Stomach (tissue), 19 donors: ENCODE measurements at places on chromosomes 4 and X. TPM values are rescaled to one million over a fixed set of nuclear protein-coding genes. Genes with fewer than 3 reads are reported as not detected.

DNA sequence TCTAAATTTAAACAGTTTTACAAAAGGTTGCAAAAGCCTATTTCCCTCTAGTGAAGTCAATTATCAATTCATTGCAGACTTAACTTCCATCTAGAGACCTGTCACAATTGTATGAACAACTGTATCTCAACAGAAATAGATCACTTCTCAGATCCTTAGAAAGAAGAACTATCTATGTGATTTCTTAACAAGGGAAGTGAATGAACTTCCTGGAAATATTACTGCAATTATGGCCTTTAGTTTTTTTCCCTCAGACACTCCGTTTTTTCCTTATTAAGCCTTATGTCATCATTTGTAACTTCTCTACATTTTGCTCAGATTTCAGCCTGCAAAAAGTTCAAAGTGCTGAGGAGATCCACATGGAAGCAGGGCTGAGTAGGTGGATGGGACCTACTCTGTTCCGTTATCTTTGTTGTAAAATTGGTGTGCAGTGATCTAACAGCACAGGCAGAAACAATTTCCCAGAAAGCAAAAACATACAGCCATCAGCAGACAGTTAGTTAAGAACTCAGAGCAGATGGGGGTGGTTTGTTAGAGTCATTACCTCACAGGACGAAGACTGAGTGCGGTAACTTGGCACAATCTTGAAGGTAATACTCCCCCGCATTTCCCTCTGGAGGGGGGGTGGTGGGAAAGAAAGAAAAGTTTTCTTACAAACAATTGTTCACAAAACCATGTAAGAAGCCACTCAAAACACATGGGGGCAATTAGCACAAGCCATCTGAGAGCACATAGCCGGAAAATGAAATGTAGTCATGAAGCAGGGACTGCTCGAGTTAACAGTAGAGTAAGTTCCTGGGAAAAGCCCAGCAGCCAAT, 112.3 kb downstream of the NYX start:
- no peak overlapping the region for H3K4me3 ChIP-seq
- DNase-seq, result no peak
- no peaks in the 10 kb centered on the region for H3K27me3 ChIP-seq
- no peaks in the 10 kb centered on the region for H3K36me3 ChIP-seq
- H3K4me1 ChIP-seq, result no peaks in the 10 kb centered on the region

DNA sequence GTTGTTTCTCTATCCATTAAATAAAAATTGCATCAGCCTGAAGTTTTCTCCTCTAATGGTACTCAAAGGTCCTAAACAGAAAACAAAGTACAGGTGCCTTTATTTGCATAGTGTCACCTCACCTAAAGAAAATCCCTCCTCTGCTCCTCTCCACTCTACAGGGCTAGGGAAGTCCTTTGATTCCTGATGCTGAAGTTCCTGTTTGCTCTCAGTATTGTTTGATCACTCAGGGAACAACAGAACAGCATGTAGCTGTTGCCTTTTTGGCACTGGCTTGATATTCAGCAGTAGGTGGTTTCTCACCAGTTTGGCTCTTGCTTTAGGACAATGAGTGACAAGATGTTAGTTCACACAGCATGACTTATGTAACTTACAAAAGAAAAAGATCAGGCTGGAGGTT, 156.2 kb upstream of the SLC7A11 start:
- H3K4me3 ChIP-seq, result no peak overlapping the region
- no peaks in the 10 kb centered on the region for H3K36me3 ChIP-seq
- H3K27me3 ChIP-seq, result no peaks in the 10 kb centered on the region
- DNase-seq, result no peak

Gene PLAC8
- total RNA-seq, result 10.5 TPM

Gene TBC1D25
- 12.1 TPM for total RNA-seq

DNA sequence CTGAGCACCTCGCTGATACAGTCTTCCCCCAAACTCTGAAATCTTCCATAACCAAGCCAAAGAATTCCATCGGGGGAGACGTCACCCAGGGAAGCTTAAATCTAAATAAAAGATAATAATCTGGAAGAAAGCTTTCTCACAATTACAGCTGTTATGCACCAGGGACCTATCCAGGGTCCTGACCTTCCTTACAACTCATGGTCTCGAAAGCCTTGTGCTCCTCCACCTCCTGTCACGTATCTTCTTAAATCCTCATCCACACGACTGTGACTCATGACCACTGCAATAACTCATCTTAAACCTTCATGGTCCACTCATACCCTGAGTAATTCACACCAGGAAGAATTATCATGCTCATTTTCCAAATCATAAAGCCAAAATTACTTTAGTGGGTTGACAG, 166.8 kb upstream of the FRG1 start:
- no peaks in the 10 kb centered on the region for H3K4me1 ChIP-seq
- H3K36me3 ChIP-seq, result no peaks in the 10 kb centered on the region
- no peak for DNase-seq
- H3K27ac ChIP-seq, result no peak overlapping the region
- H3K27me3 ChIP-seq, result no peaks in the 10 kb centered on the region

Gene ARX
- total RNA-seq, result 0.29 TPM

DNA sequence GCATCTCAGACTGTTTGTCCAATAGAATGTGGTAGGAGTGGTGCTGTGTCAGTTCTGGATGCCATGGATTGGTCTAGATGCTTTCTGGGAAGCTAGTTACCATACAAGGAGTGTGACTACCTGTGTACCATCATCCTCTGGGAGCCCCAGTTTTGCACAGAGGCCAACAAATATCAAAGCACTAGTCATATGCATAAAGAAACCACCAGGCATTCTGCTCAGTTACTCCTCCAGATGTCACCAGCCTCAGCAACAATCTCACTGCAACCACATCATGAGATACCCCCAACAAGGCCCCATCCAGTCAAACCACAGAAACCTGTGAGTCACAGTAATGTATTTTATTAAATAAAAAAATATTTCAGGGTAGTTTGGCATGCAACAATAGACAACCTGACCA, 435.8 kb upstream of the CPEB2 start:
- H3K4me3 ChIP-seq, result no peak overlapping the region
- no peaks in the 10 kb centered on the region for H3K36me3 ChIP-seq
- no peak overlapping the region for H3K27ac ChIP-seq
- no peak for DNase-seq
- no peaks in the 10 kb centered on the region for H3K4me1 ChIP-seq
- no peaks in the 10 kb centered on the region for H3K27me3 ChIP-seq

DNA sequence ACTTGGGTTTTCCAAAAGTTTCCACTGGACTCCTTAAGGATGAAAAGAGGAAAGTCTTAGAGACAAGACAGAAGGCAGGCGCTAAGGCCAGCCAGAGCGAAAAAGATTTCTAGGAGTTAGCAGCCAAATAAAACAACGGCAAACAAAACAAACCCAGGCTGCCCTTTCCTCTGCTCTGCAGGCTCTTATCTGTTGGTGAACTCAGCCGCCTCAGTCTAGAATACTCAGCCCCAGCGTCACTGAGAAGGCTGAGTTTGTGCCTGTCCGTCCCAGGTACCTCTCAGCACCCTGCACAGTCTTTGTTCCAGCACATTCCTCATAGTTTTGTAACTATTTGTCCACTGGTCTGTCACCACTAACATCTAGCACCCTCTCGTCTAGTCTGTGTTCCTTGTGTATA, 75.6 kb upstream of the FAM9C start:
- H3K36me3 ChIP-seq, result no peaks in the 10 kb centered on the region
- no peak overlapping the region for H3K4me3 ChIP-seq
- peak overlapping the region; percentile 82 for H3K27ac ChIP-seq
- peaks cover 52% of the 10 kb centered on the region for H3K4me1 ChIP-seq
- DNase-seq, result peak; percentile 81

DNA sequence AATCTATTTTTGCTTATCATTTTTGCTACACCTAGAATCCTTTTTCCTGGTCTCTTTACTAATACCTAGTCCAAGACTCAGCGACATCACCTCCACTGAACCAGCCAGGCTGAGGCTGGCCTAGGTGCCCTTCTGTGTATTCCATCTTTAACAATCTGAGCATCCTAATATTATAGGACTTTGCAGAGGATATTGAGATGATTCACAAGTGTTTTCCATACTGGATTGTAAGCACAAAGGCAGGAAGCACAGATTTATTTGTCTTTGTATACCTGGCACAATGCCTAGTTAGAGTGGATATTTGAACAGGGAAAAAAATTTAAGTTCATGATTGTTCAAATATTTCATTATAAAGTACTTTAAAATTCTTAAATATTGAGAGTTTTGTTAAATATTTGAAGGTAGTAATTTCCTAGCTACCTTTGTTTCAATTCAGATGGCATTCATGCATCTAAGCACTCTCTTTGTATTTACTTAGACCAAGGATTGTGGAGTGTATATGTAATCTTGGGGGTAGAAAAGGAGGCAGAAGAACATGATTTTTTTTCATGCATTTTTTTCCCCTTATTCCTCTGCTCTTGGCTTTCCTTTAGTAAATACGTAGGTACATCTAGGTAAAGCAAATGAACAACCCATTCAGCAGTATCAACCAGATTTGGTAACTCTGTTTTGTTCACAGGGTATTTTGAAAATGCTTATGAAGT, 18.4 kb downstream of the SMARCA5 start:
- H3K27ac ChIP-seq, result no peak overlapping the region
- H3K36me3 ChIP-seq, result peaks cover 97% of the 10 kb centered on the region
- no peaks in the 10 kb centered on the region for H3K27me3 ChIP-seq
- DNase-seq, result no peak

DNA sequence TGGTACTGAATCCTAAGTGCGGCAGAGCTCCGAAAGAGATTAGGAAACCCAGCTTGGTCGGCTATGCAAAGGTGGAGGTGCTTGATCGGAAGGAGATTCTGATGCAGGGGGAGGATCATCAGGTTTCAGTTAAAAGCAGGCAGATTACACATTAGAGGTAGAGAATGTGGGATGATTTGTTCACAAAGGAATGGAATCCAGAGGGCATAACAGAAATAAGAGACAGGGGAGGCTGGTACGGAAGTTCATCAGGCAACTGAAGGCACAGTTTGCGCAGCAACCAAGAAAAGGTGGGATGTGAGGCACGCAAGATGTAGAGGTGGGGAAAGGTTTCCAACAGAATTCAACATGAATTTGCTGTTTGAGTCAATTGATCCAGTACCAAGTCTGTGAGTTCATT, 424 bp upstream of the ZNF330 start:
- no peak for DNase-seq
- H3K4me1 ChIP-seq, result peaks cover 35% of the 10 kb centered on the region
- peak overlapping the region; percentile 66 for H3K4me3 ChIP-seq
- H3K27me3 ChIP-seq, result no peaks in the 10 kb centered on the region

DNA sequence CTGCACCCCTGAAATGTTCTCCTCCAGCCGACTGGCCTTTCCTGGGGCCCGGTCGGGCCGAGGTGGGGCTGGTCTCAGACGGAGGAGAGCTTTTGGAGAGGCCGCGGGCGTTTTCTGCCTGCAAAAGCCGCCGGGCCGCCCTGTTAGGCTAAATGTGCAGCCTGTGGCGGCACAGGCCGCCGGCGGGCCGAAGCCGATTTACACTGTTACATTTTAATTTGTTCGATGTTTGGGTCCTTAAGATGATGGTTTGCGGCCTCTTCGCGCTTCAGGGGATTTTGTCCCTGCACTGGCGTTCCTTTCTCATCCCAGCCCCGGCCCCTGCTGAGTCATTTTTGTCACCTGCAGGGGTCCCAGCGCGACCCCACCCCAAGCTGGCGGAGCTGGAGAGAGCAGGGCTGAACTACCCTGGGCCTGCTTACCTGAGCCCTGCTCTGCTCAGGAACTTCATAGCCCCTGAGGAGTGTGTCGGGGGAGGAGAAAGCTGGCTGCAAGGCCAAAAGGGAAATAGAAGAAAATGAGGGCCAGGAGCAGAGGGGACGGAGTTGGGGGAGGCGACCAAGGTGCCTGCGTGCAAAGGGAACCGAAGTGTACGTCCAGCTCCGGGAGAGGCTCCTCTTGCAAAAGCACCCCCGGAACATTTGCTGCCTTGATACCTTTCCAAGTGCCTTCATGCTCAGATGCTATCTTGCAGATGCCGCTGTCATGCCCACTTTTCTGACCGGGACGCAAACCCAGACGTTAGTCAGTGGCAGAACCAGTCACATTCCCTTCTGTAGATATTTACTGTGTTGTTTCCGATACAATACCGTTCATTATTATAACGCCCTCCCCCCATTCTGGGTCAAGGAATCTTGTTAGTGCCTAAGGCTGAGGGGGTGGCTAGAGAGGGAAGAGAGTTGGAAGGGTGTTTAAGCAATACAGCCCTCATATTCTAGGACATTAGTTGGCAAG, 977 bp upstream of the RBBP7 start:
- H3K27me3 ChIP-seq, result peaks cover 10% of the 10 kb centered on the region
- H3K4me1 ChIP-seq, result no peaks in the 10 kb centered on the region
- peak overlapping the region; percentile 80 for H3K4me3 ChIP-seq
- no peaks in the 10 kb centered on the region for H3K36me3 ChIP-seq
- peak; percentile 31 for DNase-seq

DNA sequence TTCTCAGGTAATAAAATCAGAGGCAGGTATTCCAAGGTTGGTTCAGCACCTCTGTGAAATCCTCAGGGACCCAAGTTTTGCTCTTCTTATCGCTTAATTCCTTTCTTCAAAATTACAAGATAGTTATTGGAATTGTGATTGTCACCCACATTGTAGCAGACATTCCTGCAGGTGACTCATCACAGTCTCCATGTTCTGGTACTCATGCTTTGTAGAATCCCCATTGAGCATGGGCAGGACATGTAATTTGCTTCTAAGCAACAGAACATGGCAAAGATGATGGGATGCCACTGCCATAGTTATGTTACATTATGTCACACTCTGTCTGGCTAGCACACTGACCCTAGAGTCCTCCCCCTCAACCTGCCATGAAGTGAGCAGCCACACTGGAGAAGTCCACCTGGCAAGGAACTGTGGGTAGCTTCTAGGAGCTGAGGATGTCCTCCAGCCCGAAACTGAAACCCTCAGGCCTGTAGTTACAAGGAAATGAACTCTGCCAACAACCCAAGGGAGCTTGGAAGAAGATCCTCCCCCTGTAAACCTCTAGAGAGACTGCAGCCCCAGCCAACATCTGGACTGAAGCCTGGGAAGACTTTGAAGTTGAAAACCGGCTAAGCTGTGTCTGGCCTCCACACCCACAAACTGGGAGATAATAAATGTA, 58.3 kb upstream of the GUCY1A1 start:
- H3K27me3 ChIP-seq, result no peaks in the 10 kb centered on the region
- DNase-seq, result no peak
- H3K36me3 ChIP-seq, result no peaks in the 10 kb centered on the region
- no peaks in the 10 kb centered on the region for H3K4me1 ChIP-seq

Gene FMR1NB
- total RNA-seq, result not detected
